ENCODE measurements at places on chromosomes 7 and 10.
A peak's percentile ranks its signal among the peaks of the same experiment; 100 is the strongest.

- DNase-seq, result no peak
Observed at GRCh38 chr10:775245-776075, 86.0 kb upstream of the DIP2C start.

GRCh38 chr7:141956084-141956483 lies 9.3 kb upstream of the CLEC5A start:
- no peak for DNase-seq

GRCh38 chr7:26305090-26305868 lies 13.6 kb downstream of the SNX10 start:
- DNase-seq, result no peak

DNA sequence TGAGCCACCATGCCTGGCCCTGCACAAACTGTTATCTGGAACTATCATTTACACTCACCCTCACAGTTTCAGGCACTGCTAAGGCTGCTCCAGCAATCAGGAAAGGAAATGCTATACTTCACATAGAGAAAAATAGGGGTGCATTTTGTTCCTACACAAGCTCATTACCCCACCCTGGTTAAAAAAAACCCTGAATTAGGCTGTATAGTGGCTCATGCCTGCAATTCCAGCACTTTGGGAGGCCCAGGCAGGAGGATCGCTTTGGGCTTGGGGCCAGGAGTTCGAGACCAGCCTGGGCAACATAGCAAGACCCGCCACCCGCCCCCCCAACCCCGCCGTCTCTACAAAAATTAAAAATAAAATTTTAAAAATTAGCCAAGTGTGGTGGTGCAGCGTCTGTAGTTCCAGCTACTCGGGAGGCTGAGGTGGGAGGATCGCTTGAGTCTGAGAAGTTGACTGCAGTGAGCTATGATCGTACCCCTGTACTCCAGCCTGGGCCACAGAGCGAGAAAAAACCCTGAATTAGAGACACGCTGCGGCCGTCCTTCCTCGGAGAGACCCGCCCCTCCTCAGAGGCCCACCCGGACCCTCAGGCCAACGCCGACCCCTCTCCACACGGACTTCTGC lies 539 bp downstream of the PTCD1 start:
- DNase-seq, result no peak

- no peak for DNase-seq
Observed at GRCh38 chr10:16519908-16520861, 1.5 kb downstream of the C1QL3 start.

- no peak for DNase-seq
Observed at GRCh38 chr10:79273604-79274003, 73.7 kb upstream of the PPIF start.

- no peak for DNase-seq
Observed at GRCh38 chr10:31381766-31382316, 62.8 kb downstream of the ZEB1 start.

- no peak for DNase-seq
Observed at GRCh38 chr10:44427037-44427436, 42.1 kb upstream of the CXCL12 start.

DNA sequence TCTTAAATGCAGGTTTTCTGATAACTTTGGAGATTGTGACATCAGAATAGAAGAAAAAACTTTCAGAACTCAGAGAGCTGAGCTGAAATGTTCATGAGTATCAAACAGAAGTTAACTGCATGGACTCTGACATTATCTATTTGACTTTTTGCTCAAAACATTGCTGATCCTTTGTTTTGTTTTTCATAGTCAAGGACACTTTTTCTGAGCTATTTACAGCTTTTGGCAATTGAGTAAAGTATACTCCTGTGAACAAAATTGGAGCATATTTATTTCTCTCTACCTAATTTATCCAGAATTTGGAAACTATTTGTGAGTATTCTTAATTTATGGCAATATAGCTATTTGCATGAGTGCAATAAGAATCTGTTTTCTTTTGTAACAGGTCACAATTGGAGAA lies 11.1 kb downstream of the KCP start:
- no peak for DNase-seq

DNA sequence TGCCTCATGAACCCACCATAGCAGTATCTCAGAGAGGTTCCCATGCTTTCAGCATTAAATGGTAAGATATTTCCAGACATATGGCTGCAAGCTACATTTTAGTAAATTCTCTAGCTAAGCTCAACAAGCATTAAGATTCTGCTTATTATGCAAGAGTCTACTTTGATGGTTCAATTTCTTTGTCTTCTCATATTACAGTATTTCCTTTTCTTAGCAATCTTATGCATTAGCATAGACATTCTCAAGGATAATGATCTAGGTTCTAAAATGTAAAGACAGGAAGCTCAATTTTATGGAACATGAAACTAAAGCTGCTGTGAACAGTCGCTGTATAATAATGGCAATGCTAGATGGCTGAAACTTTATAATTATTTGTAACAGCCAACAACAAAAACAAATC lies 39.2 kb downstream of the MEOX2 start:
- no peak for DNase-seq

GRCh38 chr7:20556091-20556490 lies 59.4 kb upstream of the ABCB5 start:
- DNase-seq, result no peak

GRCh38 chr10:100970914-100971811 lies 1.9 kb downstream of the SEMA4G start:
- DNase-seq, result no peak

- DNase-seq, result no peak
Observed at GRCh38 chr7:156999958-157000726, 10.3 kb downstream of the MNX1 start.

GRCh38 chr7:48035967-48036478 lies 680 bp downstream of the C7orf57 start:
- DNase-seq, result no peak

DNA sequence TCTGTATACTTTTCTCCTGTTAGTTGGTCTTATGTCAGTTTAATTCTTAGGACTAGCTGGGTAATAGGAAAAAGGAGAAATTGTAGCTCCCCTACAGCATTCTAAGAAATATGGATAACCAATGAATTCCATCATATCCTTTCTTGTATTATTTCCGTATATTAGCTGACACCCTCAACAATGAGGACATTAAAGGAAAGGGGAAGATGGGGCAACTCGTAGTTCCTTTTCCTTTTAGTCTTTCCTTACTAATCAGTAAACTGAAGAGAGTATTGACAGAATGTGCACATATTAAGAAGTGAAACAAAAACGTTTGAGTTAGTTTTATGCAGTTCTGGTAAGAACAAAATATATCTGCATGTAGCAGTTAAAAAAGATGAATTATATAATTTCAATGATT lies 35.1 kb upstream of the C10orf67 start:
- DNase-seq, result no peak

GRCh38 chr7:27434756-27435400 lies 192.3 kb downstream of the EVX1 start:
- no peak for DNase-seq

DNA sequence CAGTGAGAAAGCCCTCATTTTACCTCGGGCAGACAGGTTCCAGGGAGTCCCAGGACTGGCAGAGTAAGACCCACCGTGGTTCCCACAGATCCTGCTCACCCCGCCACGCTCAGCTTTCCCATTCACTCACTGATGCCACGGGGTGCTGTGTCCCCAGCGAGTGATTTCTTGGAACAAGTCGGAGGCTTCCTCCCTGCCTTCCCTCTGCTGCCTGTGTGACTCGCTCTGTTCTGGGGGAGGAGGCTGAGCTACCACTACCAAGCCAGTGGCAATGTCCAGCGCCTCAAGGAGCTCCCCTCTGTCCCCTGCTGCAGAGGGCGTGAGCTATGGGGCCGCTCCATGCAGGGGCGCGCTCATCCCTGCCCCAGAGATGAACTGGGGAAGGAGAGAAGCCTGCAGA lies 12.6 kb downstream of the IL15RA start:
- DNase-seq, result no peak

GRCh38 chr7:21947946-21948345 lies 2.2 kb upstream of the CDCA7L start:
- DNase-seq, result no peak

DNA sequence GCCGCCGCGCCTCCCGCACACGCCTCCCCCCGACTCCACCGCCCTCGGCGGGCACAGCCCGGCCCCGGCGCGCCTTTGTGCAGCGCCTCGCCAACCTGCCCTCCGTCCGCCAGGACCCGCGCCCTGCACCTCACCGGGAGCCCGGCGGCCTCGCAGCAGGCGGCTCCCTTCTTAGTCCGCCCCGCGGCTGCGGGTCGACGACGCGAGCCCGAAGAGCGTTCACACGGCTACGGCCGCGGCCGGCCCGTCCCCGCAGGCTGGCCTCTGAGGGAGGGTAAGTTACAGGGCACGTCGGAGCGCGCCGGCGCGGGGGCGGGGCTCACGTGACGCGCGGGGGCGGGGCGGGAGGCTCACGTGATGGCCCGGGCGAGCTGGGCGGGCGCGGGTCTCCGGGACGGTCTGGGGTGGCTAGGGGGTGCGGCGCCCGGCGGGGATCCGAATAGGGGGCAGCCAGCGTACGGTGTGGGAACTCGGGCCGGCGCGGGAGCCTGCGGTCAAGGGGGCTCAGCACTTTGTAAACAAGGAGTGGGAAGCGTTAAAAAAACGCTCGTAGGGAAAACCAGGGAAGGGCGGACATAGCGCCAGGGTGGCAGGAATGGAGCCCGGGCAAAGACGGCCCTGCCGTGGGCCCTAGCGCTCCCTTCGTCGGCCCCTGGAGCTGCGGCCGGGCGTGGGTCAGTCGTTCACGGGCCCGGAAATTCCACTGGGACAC lies at the start of gene ARHGAP12:
TSS of gene ARHGAP12 (minus strand) at position 283 of the 712 bp plus-strand sequence. CDS start 19,976 bp downstream, outside the sequence.
- DNase-seq, result peak; percentile 60

DNA sequence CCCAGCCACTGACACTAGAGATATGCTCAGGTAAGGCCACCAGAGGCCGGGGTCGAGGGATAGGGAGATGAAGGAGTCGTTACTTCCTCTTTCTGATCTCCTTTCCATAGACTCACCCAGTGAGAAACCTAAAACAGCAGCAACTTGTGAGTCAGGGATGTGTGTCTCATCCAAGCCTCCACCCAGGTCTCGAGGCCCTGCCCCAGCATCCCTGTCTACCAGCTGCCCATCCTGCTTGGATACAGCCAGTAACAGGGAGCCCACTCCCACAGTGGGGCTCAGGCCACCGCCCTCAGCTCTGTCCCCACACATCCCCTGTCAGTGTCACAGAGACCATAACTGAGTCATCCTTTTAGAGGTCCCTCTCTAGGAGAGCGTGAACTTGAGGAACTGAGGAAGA lies 49.6 kb upstream of the CHST15 start:
- DNase-seq, result no peak

- no peak for DNase-seq
Observed at GRCh38 chr7:141156407-141156806, 82.5 kb downstream of the TMEM178B start.

DNA sequence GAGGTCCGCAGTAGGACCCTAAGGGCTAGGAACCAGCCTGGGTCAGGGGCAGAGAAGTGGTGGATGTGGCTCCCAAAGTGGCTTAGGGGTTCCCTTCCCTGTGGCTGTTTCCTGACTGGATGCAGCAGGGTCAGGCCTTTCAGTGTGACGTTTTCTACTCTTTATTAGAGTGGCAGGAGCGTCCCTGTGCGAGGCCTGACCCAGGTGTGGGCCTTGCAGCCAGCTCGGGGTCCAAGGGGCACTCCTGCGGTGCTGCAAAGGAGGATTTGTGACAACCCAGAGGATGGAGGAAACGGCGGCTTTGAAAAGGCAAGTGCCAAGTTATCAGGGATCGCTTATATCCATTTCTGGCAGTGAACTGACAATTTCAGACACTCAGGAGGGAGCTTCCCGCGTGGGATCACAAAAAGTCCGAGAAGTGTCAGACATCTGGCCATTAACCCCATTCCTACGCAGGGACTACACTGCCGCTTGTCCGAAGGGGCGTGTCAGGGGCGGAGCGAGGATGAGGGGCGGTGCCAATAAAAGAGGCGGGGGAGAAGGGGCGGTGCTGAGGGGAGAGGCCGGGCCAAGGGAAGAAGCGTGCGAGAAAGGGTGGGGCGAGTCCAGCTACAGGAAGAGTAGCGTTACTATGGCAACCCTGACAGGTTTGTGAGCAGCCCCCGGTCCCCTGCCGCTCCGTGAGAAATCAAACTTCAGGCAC lies 98.8 kb upstream of the ZNF722 start:
- DNase-seq, result peak; percentile 70

- no peak for DNase-seq
Observed at GRCh38 chr10:125144693-125145623, 15.4 kb downstream of the CTBP2 start.

- DNase-seq, result no peak
Observed at GRCh38 chr10:116708391-116708821, 34.0 kb downstream of the HSPA12A start.

DNA sequence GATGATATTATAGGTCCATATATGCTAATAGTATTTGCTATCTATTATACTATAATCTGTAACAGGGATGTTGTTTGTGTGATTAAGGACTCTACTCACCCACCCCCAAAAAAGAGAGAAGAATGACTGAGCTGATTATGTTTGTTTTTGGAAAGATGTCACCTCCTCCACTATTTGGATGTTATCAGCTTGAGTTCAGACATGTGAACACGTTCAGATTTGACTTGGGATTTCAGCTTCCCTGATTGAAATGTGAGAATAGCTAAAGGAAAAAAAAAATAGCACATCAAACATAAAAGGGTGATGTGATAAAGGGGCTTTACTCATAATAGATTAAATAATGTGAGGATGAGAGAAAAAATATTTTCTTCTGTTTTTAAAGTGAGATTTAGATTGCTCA lies 81.2 kb downstream of the VTI1A start:
- no peak for DNase-seq

DNA sequence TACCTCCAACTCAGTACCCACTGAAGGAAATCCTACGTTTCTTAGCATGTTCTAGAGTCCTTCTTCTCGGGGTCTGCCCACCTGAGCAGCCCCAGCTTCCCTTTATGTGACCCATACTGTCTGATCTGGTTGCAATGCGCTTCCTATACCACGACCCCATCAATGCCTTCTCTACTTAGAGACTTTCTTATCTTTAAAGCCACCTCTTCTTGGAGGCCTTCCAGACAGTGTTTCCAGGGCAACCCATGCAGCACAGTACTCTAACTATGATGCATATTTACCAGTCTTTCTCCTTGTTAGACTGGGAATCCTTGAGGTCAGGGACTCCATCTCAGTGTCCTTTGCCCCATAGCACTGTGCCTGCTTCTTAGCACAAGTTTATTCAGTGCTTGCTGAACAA lies 54.5 kb upstream of the SLF2 start:
- DNase-seq, result no peak

DNA sequence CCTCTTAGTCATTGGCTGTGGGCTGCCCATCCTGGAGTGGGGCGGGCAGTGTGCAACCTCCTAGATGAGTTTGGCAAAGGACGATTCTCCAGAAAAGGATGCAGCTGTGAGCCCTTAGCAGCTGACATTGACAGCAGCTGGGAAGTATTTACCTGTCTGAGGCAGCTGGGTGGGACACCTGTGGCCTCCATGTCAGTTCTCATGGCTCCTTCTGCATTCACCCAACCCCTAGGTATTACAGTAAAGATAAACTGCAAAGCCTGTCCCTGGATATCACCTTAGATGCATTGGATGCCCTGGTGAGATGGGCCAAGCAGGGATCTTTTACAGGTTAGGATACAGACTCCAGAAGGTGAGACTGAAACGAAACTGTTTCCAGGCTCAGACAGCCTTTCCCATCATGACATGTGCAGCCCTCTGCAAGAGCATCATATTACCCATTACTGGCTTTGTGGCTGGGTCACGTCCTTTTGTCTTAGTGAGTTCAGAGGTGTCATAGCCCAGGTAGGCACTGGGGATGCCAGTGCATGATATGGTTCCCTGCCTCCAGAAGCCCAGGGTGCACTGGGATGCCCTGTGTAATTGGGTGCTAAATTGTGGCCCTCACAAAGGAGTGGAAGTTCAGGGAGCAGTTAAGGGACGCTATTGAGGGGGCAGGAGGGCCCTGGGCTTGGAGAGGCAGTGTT lies 28.9 kb downstream of the MINDY4 start:
- no peak for DNase-seq

- DNase-seq, result no peak
Observed at GRCh38 chr10:111085690-111086353, 9.0 kb downstream of the ADRA2A start.
